Astrocyte of the spinal cord (primary cell): ENCODE measurements at places on chromosomes 3 and 15.

DNA sequence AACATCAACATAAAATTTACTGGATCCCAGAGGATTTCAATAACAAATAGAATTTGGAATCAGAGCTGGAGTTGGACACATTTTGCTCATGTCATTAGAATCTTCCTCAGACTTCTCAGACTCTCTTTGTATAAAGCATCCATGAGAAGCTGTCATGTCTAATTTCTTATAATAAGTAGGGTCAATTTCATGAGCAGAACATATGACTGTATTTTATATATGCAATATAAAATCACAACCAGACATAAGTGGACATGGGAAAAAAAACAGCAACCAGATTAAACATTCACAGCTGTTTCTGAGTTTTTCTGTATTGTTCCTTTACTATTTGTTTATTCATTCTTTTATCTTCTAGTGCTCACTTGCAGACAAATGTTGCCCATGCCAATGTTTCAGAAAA is 325.5 kb downstream of the RBMS3 start:
- DNase-seq = no peak

DNA sequence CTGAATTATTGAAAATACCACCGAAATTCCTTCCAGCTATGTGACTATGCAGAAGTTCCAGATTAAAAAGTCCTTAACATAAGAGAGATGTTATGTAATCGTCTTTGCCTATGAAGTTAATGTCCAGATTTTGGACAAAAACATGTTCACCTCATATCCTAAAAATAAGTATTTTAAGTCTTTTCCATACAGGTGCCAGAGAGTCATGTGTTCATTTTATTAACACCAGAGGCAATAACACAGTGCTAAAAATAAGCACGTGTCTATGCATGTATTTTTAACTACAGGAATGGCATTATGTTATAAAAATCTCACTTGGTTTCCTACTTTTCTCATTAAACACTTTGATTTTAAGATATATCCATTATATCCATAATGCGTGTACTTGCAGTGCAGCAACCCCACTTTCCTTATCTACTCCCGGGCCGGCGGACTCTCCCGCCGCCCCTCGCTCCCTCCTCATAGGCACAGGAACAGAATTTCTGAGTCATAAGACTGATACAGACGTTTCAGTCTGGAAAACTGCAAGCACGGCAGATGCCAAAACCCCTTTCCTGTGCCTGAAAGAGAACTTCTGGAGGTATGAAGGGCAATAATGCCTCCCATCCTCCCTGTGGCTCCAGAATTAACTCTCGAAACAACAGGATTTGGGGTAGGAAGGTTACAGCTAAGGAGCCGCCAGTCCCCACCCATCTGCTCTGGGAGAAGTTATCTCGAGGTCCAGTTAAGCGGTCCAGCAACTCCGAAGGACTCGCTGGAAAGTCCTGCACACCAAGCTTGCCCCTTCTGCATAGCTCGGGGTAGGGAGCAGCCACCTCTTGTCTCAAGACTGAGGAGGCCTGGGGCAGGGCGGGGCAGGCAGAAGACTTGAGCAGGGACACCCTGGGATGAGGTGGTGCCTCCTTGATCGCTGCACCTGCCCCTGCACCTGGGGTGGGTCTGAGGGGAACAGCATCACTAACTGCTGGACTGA is 22.3 kb upstream of the PSTPIP1 start:
- no peak for DNase-seq

DNA sequence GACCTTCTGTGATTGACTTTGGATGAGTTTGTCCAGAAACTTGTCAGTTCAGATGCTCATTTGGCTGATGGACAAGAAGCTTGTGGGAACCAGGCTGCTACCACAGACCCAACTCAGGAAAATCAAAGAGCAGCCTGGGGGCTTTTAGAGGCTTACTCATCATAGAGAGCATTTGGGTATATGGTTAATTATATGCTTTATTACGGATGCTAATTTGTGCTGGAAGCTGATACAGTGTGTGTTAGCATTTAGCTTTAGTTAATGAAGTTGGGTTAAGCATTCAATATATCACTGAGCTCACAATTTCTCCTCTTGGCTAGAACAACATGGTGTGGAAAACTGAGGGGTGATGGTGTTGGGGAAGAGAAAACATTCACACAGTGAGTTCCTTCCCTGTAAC is 664.2 kb upstream of the CFAP20DC start:
- no peak for DNase-seq

DNA sequence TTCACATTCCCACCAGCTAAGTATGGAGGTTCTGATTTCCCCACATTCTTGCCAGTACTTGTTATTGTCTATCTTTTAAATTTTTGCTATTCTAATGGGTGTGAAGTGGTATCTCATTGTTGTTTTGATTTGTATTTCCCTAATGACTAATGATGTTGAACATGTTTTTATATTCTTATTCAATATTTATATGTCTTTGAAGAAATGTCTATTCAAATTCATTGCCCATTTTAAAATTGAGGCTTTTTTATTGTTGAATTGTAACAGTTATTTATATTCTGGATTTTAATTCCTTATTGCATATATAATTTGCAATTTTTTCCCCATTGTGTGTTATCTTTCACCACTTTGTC is 255.3 kb downstream of the EDEM1 start:
- DNase-seq = no peak
